AG04450 (cell line): ENCODE measurements at places on chromosomes 1 and 21.

DNA sequence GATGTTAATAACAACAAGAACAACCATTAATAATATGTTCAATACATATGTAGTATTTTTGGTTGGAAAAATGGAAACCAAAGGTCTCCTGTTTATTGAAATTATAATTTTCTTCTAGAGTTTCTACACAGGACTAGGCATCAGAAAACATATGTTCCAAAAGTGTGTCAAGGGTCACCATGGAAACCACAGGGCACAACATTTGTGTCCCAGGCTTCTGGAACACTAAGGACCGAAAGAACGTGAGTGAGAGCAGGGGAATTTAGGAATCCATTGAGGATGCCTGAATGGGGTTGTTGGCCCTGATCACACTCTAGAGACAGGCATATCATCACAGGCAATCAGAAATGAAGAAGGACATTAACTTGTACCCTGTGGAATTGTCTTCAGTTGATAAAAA, 7.5 kb upstream of the CDC14A start:
- DNase-seq: no peak

DNA sequence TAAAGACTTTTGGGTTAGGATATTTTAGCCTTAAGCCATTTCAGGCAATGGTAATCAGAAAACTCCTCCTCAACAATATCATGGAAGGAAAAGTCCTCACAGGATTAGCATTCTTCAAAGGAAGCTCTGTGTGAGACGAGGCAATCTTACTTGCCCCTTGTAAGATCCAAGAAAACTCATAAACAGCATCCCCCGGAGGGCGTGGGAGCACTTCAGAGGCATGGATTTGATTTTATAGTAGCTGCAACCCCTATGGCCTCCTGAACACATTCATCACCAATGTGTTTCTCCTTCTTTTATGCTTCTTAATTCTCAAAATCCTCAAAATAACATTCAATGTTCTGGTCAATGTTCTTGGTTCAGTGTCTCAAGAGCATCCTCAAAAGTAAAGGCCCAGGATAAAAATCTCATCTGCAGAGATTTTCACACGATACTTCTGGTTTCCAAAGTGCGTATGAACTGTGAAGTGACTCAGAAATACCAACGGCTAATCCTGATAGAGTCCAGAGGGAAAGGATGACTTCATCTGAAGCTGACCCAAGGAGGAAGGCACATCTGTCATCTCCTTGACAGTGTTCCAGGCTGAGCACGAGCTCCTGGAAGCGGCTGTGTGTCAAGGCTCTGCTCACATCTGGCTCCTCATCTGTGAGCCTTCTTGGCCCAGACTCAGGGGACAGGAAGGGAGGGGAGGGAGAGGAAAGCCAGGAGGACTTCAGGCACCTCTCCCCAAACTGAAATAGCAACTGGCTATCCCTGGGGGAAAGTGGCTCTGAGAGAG, 49.3 kb upstream of the PSEN2 start:
- DNase-seq: peak; percentile 96

DNA sequence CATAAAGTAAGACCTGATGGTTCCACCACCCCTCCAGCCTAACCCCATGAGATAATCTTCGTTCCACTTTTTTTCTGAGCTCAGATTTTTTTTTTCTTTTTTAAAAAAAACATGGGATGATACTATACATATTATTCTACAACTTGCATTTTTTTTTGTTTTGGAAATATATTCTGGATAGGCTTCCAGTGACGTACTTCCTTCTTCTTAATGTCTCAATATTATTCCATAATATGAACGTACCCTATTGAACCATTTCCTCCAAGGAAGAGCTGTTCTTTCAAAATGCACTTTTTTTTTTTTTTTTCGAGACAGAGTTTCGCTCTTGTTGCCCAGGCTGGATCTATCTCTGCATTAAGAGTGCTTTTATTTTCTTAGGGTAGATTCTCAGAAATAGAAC, 1.5 kb downstream of the EDEM3 start:
- DNase-seq: no peak

DNA sequence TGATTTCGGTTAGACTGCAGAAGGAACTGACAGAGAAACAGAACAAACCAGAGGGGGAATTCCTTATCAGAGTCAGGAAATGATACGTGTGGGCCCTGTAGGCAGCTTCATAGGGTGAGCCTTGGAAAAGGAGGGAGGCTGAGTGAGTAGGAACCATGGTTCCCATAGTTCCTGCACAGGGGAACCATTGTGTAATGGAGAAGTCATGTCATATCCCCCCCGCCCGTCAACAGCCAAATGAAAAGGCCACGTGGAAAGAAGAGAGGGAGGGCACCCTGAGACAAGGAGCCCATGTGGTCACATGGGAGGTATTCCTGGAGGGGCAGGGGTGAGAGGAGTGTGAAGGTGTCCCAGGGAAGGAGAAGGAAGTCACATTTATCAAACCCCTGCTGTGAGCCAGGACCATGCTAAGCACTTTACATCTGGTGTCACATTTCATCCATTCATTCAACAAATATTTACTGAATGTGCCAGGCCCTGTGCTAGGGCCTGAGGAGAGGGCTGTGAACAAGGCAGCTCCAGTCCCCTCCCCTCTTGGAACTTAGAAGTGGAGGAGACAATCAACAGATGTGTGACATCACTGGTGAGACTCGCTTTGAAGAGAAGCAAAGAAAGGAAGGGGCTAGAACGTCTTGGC, 15.7 kb upstream of the FGR start:
- DNase-seq: no peak

- DNase-seq: no peak
Observed at GRCh38 chr1:66353257-66353656, 180.7 kb upstream of the SGIP1 start.

DNA sequence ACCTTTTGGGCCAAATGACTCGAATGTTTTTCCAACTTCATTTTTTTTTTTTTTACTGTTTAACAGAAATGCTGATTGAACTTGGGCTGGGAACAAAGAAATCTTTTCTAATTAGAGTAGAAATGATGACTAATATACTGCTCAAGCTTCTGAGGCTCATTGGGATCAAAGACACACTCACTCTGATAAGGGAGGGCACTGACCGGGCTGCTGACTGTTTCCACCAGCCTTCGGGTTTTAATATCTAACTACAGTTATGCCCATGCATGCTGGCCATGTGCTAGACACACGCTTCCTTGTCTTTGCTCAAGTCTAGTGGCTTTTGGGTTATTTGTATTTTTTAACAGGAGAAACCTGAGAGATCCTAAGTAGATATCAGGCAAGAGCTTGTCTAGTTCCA, 16.8 kb downstream of the ZBTB18 start:
- no peak for DNase-seq

DNA sequence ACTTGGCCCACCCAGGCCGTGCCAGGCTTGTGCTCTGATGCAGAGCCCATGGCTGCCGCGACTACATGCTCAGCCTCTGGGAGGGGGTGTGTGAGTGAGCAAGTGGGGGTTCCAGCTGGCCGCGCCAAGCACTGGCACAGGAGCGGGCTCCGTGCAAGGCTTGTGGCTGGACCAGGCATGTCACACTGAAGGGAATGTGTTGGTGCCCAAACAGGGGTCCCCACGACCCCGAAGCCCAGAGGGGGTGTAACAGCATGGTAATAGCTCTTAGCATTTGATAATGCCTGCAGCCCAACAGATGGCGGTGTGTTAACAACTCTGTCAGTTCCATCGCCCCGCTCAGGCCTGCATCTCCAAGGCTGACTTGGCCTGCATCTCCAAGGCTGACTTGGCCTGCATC, 38.3 kb upstream of the CD46 start:
- no peak for DNase-seq
